ENCODE measurements at places on chromosomes 16 and 17. TPM values are rescaled to one million over a fixed set of nuclear protein-coding genes. Genes with fewer than 3 reads are reported as not detected.
A peak's percentile ranks its signal among the peaks of the same experiment; 100 is the strongest.

- DNase-seq, result no peak
- H3K27ac ChIP-seq, result peak overlapping the region; percentile 46
- peaks cover 16% of the 10 kb centered on the region for H3K4me1 ChIP-seq
These were observed 1.2 kb downstream of the MAPK7 start for GRCh38 chr17:19379361-19380065.

Gene CSF3
- total RNA-seq, result not detected

- H3K27me3 ChIP-seq, result no peaks in the 10 kb centered on the region
- H3K36me3 ChIP-seq, result no peaks in the 10 kb centered on the region
- no peak for DNase-seq
- no peak overlapping the region for H3K27ac ChIP-seq
These were observed 112.0 kb upstream of the DNAH9 start for GRCh38 chr17:11486101-11486867.

- no peak overlapping the region for H3K27ac ChIP-seq
- H3K27me3 ChIP-seq, result no peaks in the 10 kb centered on the region
- H3K36me3 ChIP-seq, result no peaks in the 10 kb centered on the region
- peaks cover 13% of the 10 kb centered on the region for H3K4me1 ChIP-seq
- DNase-seq, result no peak
These were observed 76.8 kb downstream of the CCDC182 start for GRCh38 chr17:57668332-57668731.

Gene KRTAP4-5
- not detected for total RNA-seq

DNA sequence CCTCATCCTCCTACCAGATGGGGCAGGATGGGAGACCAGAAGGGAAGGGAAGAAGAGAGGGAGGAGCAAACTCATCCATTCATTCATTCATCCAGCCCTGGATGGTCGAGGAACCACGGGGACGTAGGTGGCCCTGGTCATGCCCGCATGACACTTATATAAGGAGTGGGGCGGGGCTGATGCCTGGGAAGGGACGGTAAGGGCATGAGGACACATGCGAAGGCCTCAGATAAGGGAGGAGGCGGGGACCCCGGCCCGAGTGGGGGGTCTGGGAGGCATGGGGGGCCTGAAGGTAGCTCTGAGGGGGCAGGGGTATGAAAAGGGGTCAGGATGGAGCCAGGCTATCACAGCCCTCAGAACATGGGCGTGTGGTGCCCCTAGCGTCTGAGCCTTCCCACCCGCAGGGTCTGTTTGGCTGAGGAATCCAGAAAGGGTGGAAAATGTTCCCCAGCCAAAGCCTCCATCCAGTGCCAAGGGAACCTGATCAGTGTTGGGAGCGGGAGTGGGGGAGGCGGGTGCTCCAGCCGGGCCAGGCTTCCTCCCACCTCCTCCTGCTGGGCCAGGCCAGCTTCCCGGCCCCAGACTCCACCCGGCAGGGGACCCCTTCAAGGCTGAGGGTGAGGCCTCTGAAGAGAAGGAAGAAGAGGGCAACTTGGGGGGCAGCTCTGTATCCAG, 17.6 kb upstream of the CD79B start:
- no peak overlapping the region for H3K27ac ChIP-seq
- no peaks in the 10 kb centered on the region for H3K4me1 ChIP-seq
- no peak for DNase-seq
- peaks cover 3% of the 10 kb centered on the region for H3K27me3 ChIP-seq

DNA sequence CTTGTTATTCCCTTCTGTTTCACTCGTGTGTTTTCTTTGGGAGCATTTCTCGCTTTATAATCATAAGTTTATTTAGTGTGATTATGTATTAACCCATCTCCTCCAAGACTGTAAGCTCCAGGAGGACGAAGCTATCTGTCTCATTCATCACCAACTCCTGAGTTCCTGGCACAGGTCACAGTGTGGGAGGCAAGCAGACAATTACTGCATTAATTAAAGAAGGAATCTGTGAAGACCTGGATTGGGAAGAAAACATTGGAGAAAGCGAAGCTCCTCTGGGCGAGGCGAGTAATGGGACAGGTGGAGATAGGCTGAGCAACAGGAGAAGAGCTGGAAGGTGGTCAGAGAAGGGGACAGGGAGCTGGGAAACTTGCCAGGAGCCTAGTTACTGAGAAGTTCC, 7.8 kb upstream of the CAMKK1 start:
- no peak overlapping the region for H3K4me3 ChIP-seq
- H3K4me1 ChIP-seq, result no peaks in the 10 kb centered on the region
- H3K36me3 ChIP-seq, result no peaks in the 10 kb centered on the region
- H3K27me3 ChIP-seq, result no peaks in the 10 kb centered on the region
- peak; percentile 81 for DNase-seq

- H3K27me3 ChIP-seq, result no peaks in the 10 kb centered on the region
- H3K4me3 ChIP-seq, result no peak overlapping the region
- H3K4me1 ChIP-seq, result peaks cover 8% of the 10 kb centered on the region
- no peak for DNase-seq
- peaks cover 4% of the 10 kb centered on the region for H3K36me3 ChIP-seq
These were observed 8.0 kb upstream of the SLC35B1 start for GRCh38 chr17:49715717-49716279.

Gene SLC6A2
- not detected for total RNA-seq

- H3K36me3 ChIP-seq, result no peaks in the 10 kb centered on the region
- H3K27me3 ChIP-seq, result no peaks in the 10 kb centered on the region
- H3K4me3 ChIP-seq, result peak overlapping the region; percentile 32
- H3K27ac ChIP-seq, result peak overlapping the region; percentile 61
- peaks cover 38% of the 10 kb centered on the region for H3K4me1 ChIP-seq
These were observed 107.1 kb downstream of the USP22 start for GRCh38 chr17:20935740-20936139.

DNA sequence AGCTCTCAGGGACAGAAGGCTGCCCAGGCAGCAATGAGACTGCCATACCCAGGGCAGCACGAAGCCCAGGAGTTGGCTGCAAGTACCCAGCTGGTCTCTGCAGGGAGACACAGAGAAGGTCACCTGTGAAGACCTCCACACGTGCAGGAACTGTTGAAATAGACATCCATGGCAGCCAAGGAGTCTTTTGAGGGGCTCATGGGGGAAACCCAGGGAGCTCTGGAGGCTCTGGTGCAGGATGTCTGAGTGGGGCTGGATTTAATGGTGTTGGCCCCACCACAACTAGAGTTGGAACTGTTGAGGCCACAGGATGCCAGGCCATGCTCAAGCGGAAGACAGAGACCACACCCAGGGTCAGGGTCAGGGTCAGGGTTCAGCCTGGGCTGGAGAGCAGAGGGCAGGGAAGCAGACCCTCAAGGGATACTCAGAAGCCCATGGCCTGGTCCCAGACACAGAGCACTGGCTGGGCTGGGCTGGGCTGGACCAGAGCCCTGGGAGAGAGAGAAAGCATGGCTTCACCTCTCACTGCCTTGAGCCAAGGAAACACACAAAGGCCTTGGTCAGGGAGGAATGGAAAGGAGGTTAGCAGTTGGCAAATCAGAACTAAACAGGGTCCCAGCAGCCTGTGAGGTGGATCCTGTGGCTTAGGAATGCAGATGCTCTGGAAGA, 21.4 kb downstream of the PITPNM3 start:
- H3K4me1 ChIP-seq, result no peaks in the 10 kb centered on the region
- no peaks in the 10 kb centered on the region for H3K36me3 ChIP-seq
- no peak overlapping the region for H3K27ac ChIP-seq
- no peaks in the 10 kb centered on the region for H3K27me3 ChIP-seq

DNA sequence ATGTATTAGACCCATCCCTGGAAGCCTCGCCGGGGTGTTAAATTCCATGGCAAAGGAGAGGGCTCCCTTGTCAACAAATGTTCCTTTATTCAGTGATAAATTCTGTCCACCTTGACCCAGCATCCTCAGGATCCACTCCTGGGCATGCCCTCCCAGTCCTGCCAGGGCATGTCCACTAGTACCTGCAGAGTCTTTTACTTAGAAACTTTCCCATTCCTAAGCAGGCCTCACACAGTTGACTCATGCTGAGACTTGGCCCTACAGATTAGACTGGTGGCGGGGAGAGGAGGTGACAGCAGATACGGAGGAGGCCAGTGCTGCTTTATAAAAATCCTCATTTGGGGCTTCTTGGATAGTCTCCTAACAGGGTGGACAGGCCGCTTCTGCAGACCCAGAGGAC, 88.8 kb downstream of the CYLD start:
- H3K4me1 ChIP-seq, result no peaks in the 10 kb centered on the region
- no peak overlapping the region for H3K4me3 ChIP-seq
- H3K36me3 ChIP-seq, result no peaks in the 10 kb centered on the region
- DNase-seq, result no peak

Gene AGRP
- not detected for total RNA-seq

DNA sequence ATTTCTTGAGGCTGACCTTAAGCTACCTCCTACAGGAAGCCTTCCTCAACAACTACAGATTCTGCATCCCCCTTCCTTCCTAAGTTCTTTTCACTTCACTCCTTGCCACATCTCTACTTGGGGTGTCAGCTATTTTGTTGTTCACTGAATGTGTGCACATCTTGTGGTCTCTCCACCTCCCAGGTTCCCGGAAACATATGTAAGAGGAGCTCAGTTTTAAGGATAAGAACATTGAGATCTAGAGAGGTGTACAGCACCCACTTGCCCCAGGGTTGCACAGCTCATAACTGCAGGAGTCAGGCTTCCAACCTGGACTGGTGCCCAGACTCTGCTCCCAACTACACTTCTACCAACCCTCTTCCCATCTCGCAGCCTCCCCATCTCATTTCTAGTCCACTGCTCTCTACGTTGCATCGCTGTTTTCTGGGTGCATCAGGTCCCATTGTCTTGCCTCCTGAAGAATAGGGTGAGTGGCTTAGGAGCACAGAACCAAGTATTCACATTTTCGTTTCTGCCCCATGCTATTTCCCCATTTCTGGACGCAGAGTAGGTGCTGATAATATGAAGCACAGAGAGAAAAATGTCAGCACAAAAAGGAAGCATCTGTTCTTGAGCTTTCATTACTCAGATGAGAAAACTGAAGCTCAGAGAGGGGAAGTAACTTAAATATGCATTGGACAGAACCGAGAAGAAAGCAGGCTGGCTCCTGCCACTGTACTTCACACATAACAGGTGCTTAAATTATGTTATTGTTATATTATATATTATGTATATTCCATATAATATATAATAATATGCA, 292.0 kb upstream of the CCL2 start:
- H3K27ac ChIP-seq, result no peak overlapping the region
- no peaks in the 10 kb centered on the region for H3K4me1 ChIP-seq
- no peaks in the 10 kb centered on the region for H3K27me3 ChIP-seq
- no peak overlapping the region for H3K4me3 ChIP-seq
- DNase-seq, result no peak
- no peaks in the 10 kb centered on the region for H3K36me3 ChIP-seq

Gene GPR179
- total RNA-seq, result not detected

DNA sequence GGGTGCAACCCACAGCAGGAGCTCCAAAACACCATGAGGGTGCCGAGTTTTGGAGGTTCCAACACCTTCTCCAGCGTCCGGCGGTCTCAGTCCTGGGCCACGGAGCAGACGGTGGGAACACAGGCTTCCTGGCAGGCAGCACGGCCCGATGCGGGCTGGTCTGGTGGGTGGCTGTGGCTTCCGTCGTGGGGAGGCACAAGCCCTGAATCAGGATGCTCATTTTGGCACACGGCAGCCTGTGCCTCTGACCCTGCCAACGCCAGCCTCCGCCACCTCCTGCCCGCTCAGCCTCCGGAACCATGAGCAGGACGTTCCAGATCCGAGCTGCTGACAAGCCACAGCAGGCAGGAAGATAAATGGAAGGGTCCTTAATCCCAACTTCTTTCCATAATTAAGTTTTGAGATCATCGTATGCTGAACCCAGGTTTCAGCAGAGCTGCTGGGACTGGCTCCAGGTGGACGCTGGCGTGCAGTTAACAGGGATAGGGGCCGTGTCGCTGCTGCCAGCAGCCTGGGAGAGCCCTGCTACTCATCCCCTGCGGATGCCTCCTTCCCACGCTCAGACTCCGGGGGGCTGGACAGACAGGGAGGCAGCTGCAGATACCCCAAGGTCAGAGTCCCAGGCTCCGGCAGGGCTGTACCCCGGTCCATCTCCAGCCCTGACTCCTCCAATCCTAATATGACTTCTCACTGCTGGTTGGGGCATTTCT, 136.6 kb downstream of the ENGASE start:
- no peak for DNase-seq
- no peak overlapping the region for H3K4me3 ChIP-seq
- peaks cover 32% of the 10 kb centered on the region for H3K27me3 ChIP-seq
- no peak overlapping the region for H3K27ac ChIP-seq
- no peaks in the 10 kb centered on the region for H3K4me1 ChIP-seq

GRCh38 chr17:35116845-35117244, 2.8 kb downstream of the RAD51D start:
- H3K27ac ChIP-seq, result no peak overlapping the region
- H3K4me1 ChIP-seq, result peaks cover 13% of the 10 kb centered on the region
- H3K36me3 ChIP-seq, result no peaks in the 10 kb centered on the region
- DNase-seq, result peak; percentile 41

Gene AIPL1
- total RNA-seq, result not detected

Gene SEPTIN12
- not detected for total RNA-seq

GRCh38 chr17:64658931-64659330, 3.2 kb downstream of the SMURF2 start:
- H3K27me3 ChIP-seq, result no peaks in the 10 kb centered on the region
- H3K4me3 ChIP-seq, result peak overlapping the region; percentile 93
- no peak for DNase-seq
- peaks cover 39% of the 10 kb centered on the region for H3K4me1 ChIP-seq

GRCh38 chr16:5837007-5837670, 739.5 kb upstream of the EEF2KMT start:
- no peaks in the 10 kb centered on the region for H3K36me3 ChIP-seq
- no peak overlapping the region for H3K4me3 ChIP-seq
- H3K4me1 ChIP-seq, result no peaks in the 10 kb centered on the region

DNA sequence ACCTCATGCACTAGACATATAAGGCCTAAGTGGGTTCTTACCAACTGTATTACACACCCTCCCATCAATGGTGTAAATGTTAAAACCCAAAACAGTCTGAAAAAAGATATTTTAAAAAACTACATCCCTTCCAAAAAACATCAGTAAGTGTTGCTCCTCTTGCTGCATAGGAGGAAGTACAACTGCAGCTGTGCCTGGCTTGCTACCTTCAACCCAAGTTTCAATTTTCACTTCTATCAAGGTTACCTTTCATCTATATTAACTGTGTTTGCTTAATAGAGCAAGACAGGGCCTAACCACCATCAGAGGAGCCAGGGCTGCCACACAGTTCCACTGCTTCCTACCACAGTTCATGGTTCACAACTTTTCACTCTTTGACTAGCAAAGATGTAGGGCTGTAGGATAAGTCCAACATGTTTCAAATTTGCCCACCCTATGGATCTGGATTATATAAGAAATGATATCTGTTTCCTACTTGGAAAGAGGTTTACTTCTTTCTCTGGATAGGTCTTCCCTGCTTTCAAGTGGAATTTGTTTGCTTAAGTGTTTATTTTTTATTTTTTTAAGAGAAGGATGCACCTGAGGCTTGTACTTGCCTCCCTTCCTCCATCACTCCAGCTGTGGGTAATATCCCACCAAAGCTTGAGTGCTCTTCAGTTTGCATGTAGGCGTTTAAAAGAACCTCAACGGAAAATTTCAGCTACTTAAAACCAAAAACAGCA, 56.7 kb downstream of the GRB7 start:
- H3K27ac ChIP-seq, result no peak overlapping the region
- DNase-seq, result no peak
- no peaks in the 10 kb centered on the region for H3K36me3 ChIP-seq
- H3K4me3 ChIP-seq, result no peak overlapping the region
- H3K4me1 ChIP-seq, result no peaks in the 10 kb centered on the region
- peaks cover 48% of the 10 kb centered on the region for H3K27me3 ChIP-seq

- DNase-seq, result no peak
- no peak overlapping the region for H3K4me3 ChIP-seq
- no peaks in the 10 kb centered on the region for H3K36me3 ChIP-seq
- no peaks in the 10 kb centered on the region for H3K4me1 ChIP-seq
- no peak overlapping the region for H3K27ac ChIP-seq
These were observed 74.8 kb downstream of the HS3ST2 start for GRCh38 chr16:22888791-22889190.

Gene NRN1L
- total RNA-seq, result not detected

Data from osteoblast (primary cell).